Sigmoid colon (tissue), 7 donors: ENCODE measurements at places on chromosomes 1 and 21.

- no peak for DNase-seq
These were observed 18.6 kb upstream of the TSPEAR start for GRCh38 chr21:44730028-44730395.

GRCh38 chr1:65174585-65174984 is 26.6 kb downstream of the AK4 start:
- DNase-seq: peak; percentile 86

GRCh38 chr1:43143441-43143888 is 28.6 kb downstream of the EBNA1BP2 start:
- DNase-seq: no peak

GRCh38 chr1:67440339-67440738 is 10.1 kb upstream of the SERBP1 start:
- no peak for DNase-seq

- DNase-seq: no peak
These were observed 25.0 kb downstream of the MTARC1 start for GRCh38 chr1:220811695-220812094.

DNA sequence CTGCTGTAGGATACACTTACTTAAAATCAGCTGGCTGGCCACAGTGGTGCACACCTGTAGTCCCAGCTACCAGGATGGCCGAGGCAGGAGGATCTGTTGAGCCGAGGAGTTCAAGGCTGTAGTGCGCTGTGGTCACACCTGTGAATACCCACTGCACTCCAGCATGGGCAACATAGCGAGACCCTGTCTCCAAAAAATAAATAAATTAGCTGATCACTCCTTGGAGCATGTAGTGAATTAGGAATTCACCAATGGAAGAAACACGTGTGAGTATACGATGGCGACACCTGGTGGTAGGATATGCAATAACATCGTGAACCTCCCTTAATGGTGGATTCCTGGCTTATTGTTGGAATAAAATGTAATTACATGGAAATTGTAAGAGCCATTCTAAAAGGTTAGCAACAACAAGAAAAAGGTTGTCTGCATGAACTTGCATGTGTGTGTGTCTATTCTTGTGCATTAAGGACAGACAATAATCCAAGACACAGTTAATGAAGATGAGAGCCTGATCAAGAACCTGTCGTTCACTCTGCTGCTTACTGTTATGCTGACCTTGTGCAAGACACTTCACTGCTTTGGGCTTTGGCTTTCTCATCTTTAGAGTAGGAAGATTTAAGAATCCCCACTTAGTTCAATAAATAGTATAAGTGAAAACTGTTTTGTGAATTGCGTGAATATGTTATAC is 38.6 kb upstream of the COX20 start:
- peak; percentile 72 for DNase-seq

GRCh38 chr1:4060850-4061249 is 160.8 kb upstream of the C1orf174 start:
- no peak for DNase-seq

- no peak for DNase-seq
These were observed 166.9 kb downstream of the HLX start for GRCh38 chr1:221045842-221046831.

GRCh38 chr1:50851034-50851433 is 109.0 kb downstream of the FAF1 start:
- DNase-seq: no peak

DNA sequence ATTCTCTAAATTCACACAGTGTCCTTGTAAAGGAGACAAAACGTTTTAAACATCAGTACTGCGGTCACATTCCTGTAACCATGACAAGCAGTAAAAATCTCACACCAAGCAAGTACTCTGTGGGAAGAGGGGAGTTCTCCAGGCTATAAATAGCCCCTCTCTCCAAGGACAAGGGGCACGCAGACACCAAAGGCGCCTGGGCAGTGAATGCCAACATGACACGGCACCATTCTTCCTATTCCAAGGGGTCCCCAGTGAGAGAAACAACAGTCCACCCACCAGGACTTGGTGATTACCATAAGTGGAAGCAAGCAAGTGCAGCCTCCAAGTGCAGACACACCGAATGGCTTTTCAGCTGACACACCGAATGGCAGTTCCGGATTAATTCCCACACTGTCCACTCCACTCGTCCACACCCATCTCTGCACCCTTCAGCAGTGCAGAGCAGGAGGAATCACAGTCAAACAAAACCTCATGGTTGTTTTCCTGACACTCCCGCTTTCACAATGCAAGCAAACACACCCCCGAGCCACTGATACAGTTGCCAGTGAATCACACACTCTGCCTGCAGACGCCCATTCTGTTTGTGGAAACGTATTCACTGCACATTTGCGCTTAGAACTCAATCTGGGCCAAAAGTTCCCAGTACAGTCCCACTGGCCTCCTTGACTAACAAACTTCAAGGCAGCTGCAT is 1.8 kb downstream of the PTTG1IP start:
- DNase-seq: peak; percentile 77

DNA sequence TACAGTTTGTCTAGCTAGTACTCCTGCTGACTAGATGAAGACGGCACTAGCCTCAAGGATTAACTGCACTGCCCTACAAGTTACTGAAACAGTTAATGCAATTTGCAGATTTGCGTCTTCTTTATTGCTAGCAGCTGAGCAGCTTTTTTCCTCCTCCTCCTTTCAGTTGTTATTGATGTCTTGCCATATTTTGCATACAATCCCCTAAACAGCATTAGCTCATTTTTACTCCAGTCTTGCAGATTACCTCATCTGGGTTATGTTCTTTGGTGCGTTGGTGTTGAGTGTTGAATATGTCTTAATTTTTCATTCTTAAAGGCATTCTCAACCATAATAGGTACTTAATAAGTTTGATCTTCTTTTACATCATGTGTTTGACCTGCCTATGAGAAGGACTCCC is 363.4 kb upstream of the LYPLAL1 start:
- DNase-seq: no peak

DNA sequence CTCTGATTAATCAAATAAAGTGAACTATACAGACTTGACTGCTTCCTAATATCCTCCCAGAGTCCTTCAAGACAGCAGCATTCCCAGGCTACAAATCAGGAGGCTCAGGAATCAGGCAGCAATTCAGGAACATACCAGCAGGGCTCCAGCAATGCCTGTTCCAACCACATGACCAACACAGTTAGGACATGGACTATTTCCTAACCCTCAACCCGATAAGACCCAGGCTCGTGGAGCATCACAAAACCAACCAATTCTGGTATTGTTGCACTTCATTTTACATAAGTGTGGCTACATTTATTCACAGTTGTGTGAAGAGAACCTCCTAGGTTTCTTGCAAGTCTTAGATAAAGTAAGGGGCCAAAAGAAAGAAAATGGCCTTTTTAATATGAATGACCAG is 546.2 kb upstream of the ADGRL2 start:
- no peak for DNase-seq

- no peak for DNase-seq
These were observed 42.5 kb downstream of the LGR6 start for GRCh38 chr1:202235856-202236837.

DNA sequence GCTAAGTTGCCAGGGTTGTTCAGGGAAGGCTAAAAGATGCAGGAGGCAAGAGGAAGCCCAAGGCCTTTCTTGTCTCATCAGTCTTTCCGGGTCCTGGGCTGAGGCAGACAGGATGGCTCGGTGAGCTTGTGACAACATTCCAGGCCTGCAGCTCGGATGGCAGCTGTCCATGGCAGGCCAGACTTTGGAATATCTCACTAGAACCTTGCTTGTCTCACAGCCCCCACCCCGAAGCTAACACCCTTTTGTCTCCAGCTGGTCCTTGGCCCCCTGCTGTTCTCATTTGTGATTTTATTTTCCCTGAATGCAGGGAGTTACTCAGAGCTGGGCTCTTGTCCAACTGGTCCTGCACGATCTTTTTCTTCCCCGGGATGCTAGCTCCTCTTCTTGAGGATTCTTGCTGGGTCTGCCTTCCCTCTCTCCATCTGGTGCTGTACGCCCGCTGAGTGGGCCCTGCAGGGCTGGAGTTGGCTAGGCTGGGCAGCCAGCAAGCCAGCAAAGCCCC is 477.2 kb upstream of the CAMK1G start:
- DNase-seq: no peak

DNA sequence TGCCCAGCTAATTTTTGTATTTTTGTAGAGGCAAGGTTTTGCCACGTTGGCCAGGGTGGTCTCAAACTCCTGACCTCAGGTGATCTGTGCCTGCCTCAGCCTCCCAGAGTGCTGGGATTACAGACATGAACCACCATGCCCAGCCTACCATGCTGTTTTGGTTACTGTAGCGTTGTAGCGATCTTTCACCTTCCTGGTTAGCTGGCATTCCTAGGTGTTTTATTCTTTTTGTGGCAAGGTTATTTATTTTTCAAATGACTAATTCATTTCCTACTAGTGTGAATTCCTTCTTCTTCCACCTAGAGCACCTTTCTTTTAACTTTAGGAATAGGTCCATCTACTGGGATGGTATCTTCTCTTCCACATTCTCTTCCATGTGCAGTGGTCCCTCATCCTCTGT is 29.3 kb downstream of the TMEM200B start:
- DNase-seq: no peak

DNA sequence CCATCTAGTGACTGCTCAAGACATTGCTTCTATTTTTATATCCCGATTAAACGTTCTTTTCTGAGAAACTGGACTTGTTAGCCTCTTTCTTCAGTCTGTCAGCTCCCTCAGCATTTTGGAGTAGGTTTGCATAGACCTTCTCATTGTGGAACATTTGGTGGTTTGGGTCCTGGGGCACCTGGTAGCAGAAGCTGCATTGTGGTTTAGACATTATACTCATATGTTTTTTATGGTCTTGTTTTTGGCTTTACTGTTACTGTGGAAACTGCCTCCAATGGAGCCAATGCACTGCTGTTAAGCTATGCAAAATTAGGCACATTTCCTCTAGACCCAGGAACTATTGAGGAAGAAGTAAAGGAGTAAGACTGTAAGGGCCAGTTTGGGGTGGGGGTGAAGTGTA is 36.7 kb upstream of the LRRC8B start:
- DNase-seq: no peak

GRCh38 chr1:30759718-30760281 is 2.2 kb upstream of the LAPTM5 start:
- no peak for DNase-seq

GRCh38 chr1:220733086-220733601 is 15.0 kb upstream of the MTARC2 start:
- peak; percentile 87 for DNase-seq

DNA sequence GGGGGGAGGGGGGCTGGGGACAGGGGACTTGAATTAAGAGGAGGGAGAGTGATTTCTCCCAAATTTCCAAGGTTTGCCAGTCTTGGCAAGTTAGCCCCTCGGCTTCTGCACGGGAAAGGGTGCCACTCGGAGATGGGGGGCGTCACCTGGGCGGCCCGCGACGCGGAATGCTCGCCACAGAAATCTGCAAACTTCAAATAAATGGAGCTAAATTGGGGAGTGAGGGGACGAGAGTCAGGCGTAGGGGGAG is 885 bp upstream of the SSBP3 start:
- no peak for DNase-seq

GRCh38 chr1:167904652-167905130 is 9.2 kb downstream of the ADCY10 start:
- DNase-seq: no peak

- no peak for DNase-seq
These were observed 20.6 kb upstream of the TBX15 start for GRCh38 chr1:119008483-119009311.

DNA sequence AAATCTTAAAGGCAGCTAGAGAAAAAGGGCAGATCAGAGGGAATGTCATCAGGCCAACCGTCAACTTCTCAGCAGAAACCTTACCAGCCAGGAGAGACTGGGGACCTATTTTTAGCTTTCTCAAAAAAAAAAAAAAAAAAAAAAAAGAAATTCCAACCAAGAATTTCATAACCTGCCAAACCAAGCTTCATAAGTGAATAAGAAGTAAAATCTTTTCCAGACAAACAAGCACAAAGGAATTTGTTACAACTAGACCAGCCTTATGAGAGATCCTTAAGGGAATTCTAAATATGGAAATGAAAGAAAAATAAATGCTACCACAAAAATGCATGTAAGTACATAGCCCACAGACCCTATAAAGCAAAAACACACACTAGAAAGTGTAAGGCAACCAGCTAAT is 267.7 kb downstream of the AKT3 start:
- DNase-seq: no peak

DNA sequence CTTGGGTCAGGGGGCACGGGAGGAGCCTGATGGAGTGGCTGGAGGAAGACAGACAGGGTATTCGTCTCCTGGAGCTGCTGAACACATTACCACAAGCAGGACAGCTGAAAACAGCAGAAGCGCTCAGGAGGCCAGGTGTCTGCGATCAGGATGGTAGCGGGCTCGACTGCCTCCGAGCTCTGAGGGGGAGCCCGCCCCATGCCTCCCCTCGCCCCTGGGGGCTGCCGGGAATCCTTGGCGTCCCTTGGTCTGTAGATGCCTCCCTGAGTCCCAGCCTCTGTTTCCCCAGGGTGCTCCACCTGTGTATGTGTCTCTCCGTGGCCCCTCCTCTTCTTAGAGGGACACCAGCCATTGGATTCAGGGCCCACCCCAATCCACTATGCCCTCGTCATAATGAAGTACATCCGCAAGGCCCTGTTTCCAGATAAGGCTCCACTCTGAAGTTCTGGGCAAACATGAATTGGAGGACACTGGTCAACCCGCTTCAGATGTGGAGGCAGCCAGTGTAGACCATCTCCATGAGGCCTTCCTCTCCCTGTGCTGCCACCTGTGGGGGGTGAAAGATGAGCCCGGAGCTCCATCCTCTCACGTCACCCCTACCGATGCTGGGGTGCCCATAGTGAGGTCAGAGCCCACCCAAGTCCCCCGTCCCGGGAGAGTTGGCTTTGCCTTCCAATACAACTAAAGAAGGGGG is 67.8 kb downstream of the SPSB1 start:
- no peak for DNase-seq

DNA sequence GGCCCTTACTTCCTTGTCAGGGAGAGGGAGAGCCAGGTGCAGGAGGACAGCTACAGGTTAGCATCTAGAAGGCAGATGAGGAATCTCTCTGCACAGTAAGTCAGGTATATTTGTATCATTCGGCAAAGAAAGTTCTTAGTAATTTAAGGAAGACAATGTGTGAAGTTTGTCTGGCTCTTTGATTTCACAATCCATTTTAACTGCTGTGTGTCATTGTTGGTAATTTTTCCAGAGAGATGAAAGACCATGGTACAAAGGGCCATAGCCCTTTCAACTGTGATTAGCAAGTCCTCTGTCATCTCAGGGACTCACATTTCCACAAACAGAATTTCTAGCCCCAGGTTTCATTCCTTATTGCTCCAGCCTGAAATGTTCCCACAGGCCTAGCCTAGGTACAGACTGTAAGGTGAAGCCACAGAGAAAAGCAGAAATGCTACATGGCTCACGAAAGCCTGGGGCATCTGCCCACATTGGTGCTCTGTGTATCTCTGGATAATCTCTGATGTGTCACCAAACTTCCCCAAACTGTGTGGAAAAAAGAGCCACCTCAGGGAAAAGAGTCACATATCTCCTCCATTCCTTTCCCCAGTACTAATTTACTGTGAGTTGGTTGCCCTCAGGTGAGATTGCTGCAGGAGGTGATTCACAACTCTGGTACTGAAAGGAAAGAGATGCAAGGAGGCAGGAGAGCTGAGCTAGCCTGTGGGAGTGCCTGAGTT is 70.6 kb downstream of the SYT6 start:
- no peak for DNase-seq
